ENCODE measurements at places on chromosomes 7 and 10.

DNA sequence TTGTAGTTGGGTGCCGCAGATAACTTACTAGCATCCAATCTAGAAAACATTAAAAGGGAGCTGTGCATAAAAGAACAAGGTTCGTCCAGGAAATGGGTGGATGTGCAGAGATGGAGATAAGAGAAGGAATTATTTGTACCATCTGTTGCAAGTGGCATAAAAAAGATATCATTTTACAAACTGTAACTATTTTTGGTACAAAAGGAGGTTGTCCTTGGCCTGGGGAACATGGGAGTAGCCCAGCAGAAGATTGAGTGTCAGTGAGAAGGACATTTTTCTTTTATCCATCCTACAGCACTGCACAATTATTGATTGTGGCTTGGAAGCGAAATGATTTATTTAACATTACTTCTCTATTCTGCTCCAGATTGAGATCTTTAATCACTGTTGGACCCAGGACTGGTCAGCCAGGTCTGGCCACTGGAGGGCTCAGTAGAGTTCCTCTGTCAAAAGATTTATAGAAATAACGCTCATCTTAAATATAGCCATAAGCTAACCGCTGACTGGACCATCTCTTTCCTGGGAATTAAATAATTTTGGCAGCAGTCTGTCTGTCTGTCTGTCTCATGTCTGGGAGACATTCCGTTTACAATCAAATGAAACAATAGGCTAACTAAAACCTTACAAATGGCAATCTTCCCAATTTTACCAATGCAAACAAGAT is 254.1 kb downstream of the KIAA1217 start:
- no peak for DNase-seq

DNA sequence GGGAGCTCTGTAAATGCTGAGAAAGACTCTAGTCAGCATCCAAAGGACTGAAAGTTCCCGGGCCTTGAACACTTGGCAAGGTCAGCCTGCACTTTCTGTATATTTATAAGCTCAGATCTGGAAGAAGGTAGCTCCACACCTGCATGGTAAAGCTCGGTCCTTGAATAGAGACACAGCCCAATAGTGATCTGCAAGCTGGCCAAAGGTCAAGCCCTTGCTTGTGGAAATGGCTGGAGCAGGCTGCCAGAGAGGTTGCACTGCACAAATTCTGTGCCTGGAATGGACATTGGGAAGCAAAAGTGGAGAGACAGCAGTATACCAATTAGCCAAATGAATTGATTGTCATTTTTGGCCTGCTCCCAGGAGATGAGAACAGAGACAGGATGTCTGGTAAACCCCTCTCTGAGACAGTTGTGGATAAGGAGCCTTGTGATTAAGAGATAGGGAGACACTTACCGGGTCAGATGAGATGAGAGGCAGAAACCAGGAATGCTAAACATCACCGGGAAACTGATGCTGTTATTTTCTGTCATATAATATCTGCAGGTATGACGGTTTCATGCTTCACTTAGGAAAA is 8.0 kb upstream of the FRA10AC1 start:
- no peak for DNase-seq

DNA sequence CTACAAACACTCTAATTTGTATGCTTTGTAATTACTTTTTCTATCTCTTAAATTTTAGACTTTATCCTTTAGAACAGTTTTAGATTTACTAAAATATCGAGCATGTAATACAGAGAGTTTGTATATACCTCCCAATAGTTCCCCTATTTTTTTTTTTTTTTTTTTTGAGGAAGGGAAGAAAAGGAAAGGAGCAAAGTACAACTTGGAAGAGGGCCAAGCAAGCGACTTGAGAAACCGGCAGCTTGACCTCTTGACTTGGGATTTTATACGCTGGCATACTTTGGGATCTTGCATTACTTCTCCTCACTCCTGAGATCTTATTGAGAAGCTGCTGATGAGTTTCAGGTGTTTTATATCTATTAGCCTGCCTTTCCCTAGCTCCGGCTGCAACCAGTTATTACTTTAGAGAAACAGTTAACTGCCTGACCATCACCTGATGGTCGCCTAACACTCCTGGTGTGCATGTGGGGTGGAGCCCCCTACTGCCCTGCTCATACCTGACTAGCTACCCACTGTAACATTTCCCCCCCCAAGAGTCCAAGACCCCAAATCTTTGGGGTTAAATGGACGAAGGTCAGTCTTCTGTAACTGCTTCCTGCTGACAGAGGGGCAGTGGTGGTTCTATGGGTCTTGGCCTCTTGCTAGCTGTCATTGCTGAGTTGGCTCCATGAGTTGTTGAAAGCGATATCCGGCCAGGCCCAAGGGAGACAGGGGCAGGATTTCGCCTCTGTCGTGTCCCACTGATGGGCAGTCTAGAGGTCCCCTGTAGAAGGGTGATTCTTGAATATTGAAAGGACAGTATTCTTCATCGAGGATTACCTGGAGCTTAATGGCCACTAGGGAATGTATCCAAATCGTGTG is 28.5 kb downstream of the MKLN1 start:
- DNase-seq, result no peak

DNA sequence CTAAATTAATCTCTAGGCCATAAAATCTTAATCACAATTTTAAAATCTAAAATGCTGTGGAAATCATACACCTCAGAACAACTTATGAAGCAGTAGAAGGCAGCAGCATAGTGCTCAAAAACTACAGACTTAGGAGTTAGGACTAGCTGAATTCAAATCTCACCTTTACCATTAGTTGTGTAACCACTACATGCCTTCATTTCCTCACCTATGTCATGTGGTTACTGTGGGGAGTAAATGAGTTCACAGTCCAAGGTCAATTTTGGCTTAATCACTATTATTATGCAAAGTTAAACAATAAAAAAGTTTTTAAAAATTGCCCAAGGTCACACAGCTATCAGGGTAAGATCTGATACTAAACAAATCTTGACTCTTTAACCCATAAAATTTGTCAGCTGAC is 37.0 kb downstream of the SNX13 start:
- no peak for DNase-seq

DNA sequence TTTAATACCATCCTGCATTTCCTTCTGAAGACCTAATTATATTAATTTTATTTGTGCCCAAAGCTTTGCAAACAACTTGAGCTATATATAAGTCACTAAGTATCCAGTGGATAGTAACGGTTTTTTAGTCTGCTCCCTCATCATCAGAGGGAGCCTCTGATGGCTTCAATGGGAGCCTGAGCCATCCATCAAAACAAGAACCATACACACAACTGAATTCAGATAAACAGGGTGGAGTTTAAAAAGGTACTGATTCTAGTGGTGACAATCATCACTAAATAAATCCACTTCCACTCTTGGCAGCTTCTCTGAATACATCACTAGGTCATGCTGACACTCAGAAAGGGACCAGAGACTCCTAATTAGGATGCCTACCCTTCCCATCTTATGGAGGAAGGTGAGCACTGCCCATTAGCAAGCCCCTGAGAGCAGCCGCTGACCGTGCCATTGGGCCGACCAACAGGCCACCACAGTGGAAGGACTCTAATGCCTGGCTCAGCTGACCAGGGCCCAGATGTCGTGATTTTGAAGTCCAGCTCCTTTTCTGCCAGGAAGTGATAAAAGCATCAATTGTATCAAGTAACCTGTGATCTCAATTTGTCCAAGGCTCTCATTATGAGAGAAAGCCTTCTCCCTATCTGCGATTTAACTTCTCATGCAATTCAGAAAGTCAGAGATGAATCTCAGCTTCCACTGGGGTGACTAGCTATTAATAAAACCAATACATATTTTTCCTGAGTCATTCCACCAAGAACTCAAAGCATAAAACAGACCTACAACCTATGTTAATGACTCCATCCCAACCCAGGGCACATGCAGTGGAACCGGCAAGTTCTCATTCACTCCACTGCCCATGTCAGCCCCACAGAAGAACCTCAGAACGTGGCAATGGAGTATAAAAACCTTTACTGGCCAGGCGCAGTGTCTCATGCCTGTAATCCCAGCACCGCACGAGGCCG is 13.1 kb downstream of the VOPP1 start:
- no peak for DNase-seq

DNA sequence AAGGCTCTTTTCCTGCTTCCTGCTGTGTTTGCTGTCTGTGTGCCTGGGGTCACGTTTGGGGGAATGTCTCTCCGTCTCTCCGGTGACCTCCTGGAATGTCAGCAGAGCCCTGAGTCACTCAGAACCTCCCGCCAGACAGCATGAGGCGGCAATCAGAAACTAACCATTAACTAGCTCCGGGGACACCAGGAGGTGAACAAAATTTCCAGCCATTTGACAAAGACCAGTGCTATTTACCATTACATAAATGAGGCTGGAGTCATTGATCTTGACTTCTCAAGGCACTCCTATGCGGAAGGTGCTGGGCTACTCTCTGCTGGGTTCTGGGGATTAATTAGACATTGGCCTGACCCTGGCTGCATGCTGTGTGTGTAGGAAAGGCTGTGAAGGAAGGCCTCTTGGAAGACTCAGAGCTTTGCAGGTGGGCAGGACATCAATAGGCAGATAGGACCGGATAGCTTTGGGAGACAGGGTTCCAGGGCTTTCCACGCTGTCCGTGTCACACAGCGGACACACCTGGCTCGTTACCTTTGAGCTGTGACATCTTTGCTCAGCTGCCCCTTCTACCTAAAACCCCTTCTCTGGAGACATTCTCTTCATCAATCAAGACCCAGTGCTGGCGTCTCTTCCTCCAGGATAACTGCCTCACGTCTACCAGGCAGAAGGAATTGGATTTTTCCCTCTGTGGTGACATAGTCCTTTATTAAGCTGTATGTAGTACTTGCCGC is 77.0 kb downstream of the PFKFB3 start:
- DNase-seq, result no peak

GRCh38 chr10:16491933-16492332 is 29.7 kb downstream of the C1QL3 start:
- DNase-seq, result no peak

DNA sequence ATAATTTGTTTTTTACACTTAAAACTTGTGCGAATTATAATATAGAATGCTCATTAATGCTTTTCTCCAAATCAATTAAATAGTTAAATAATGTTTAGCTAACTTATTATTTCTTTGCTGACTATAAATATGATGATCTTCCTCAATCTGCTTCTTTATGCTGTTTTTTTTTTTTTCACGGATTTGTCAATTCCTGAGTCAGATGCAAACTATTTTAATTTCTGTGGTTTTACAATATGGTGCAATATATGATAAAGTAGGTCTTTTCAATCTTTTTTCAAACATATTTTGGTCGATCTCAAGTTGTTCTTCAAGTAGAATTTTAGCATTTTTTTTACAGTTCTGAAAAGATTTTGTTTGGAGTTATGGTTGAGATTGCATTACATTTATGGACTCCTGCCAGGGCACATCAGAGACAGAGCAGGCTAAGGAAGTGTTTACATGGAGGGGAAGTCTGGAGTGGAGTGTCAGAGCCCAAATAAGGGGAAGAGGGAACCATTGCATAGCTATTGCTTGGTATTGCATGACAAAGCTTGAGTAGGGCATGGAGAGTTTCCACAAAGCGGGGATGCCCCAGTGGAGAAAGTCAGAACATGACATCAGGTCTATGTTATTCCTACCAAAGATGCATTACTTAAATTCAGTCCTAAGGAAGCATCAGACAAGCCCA is 204.4 kb downstream of the OTUD1 start:
- DNase-seq, result no peak

DNA sequence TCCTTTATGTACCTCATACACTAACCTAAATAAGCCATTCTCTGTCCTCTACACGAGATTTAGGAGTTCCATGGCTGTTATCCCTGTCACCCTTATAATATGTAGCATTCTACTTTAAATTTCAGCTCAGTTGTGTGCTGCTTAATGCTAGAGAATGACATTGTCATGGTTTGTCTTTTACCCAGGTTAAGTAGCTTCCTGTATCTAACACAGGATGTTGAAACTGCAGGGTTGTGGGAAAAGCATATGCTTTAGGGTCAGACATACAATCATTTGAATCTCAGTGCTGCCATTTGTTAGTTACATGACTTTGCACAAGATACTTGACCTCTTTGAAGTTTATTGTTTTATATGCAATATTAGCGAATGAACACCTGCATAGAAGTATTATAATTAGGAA is 235.1 kb upstream of the CACNA2D1 start:
- no peak for DNase-seq

Measured in T-helper 1 cell (primary cell).